SW 1271 (cell line): ENCODE measurements at places on chromosomes 6 and 20.

DNA sequence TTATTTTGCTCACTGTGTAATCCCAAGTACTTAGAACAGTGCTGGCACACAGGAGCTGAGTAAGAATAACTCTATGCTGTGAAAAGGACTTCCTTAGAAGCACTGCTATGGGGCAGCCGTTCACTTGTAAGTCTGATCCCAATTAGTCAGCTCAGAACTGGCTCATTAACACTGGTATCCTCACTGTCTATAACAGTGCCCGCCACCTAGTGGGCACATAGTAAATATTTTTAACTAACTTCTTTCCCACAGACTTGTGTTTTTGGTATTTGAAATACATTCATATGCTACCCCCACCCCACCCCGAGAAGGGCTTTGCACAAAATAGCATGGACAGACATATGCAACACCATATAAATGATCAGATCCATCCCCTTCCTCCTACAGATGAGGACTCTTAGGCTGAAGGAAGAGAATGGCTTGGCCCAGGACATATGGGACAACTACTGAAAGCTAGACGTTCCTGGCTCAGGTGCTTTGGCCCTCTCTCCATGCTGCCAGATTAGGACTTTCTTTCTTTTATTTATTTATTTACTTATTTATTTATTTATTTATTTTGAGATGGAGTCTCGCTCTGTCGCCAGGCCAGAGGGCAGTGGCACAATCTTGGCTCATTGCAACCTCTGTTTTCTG is 47.1 kb downstream of the DST start:
- DNase-seq = no peak

- no peak for DNase-seq
These were observed 4.5 kb downstream of the MRPL14 start for GRCh38 chr6:44122801-44123200.

- DNase-seq = no peak
These were observed 11.2 kb upstream of the ZNFX1 start for GRCh38 chr20:49288784-49289696.

GRCh38 chr6:85462673-85463072 is 12.8 kb downstream of the NT5E start:
- DNase-seq = no peak

DNA sequence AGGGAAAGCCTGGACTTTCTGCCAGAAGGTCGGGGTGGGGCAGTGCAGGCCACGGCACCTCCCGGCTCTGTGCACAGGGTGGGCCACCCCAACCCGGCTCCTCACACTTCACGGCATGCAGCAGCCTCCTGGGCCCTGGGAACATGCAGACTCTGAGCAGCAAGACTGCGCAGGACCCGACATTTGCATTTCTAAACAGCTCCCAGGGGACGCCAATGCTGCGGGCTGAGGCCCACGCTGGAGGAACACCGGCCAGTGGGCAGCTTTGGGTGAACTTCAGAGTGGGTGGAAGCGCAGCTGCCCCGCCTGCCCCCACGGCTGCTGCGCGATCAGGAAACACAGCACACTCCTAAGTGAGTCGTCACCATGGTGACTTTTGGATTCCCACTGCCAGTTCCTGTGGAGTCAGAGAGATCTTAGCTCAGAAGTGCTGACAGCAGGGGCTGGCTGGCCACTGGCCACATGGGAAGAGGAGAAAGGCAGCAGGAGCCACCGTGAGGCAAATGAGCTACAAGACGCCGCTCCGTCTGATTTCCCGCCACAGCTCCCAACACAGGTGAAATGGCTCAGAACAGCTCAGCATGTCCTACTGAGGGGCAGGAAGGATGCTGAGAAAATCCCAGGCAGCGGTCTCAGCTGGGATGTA is 52.1 kb downstream of the RNASET2 start:
- no peak for DNase-seq

- peak; percentile 71 for DNase-seq
These were observed 72.0 kb downstream of the BLOC1S5 start for GRCh38 chr6:7992002-7992815.

DNA sequence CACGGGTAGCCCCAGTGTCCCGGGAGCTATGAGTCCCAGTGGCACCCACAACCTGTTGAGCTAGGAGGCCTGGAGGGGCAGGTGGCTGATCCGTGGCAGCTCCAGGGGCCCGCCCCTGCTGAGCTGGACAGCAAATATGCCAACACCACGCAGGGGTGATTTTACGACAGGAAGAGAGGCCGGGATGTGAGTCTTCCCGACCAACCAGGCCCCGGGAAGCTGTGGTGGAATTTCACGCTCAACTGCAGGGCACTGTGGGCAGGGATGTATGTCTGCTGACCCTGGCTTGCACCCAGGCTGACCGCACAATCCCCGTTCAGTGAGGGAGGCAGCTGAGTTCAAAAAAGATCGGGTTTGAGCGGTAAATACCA is 183.9 kb downstream of the ERMARD start:
- no peak for DNase-seq

DNA sequence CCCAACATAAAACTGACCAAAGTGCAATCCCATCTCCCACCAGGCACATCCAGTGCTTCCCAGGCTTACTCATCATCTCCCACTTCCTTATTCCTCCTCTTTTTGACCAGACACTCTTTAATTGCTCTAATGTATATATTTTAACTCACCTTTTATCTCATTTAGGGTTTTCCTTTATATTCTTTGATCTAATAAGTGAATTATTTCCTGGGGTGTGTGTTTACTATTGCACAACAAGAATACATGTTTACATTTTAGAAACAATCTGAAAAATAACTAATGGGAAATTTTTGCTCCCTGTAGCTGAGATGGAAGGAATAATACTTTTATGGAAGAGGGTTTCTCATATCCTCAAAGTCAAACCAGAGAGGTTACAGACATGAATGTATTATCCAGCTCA is 18.4 kb downstream of the RHAG start:
- no peak for DNase-seq

DNA sequence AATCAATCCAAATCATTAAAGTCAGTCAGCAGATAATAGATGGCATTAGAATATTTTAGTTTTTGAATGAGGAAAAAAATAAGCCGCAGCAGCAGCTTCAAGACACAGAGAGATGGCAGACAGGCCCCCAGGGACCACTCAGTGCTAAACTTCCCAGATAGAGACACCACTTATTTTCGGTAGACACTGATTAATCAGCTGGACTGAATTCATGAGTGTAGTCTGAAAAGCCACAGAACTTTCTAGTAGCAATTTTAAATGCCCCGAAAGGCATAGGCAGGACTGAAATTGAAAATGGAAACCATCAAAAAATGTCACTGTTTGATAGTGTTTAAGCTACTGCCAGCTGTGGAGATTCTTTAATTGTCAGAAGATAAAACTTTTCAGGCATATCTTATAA is 3.1 kb upstream of the CLDN20 start:
- no peak for DNase-seq

DNA sequence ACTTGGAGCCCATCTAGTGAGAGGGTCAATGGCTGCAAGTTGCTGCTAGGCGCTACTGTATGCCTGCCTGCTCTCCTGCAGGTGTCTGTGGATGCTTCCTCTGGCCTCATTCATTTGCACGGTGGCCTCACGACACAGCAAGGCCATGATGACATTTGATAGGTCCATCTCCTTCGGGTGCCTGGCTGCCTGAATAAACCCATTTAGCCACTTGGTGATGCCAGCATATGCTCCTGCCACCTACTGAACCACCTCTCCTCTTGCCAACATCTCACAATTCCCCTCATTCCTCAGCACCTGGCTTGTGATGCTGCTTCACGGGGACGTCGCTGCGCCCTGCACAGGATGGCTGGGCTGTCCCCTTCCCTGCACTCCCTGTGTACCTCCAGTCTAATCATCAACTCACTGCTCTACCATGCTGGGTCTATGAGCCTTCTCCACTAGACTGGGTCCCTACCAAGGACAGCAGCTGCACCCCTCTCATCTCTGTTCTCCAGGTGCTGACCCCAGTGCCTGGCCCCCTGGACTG is 51.1 kb downstream of the AGPAT4 start:
- no peak for DNase-seq

DNA sequence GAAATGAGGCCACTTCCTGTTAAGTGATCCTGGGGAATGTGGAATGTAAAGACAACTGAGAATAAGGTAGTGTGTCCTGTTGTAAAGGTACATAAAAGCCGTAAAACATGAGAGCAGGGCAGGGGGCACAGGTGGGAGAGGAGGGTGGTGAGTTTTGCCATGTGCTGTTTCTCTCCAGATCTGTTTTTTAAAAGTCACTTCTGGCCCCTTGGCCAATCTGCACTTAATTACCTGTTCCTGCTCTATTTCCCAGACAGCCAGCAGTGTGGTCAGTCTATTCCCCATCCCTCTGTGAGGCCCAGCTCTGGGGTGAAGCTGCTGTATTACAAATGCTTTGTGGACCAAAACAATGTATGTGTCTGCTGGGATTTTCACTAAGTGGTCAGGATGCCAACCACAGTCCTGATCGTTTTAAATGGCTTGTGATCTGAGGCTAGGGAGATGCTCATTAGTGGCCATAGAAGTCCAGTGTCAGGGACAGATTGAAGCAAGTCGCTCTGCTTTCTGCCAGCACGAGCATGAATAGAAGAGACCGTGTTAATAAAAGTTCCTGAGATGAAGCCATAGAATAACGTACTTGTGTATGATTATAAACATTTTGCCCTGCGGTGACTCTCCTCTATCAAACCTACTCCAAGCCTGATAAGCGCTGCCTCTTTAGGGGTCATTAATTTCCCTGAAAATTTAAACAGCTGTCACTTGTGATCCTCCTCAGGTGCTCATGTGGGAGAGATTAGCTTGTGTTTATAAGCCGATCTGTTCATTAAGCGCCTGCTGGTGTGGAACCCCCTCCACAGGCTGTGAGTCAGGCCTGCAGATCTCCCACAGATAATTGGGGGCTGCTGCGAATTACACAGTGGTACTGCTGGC is 111.8 kb upstream of the CENPW start:
- no peak for DNase-seq

- no peak for DNase-seq
These were observed 159.1 kb upstream of the PREP start for GRCh38 chr6:105562027-105562426.

DNA sequence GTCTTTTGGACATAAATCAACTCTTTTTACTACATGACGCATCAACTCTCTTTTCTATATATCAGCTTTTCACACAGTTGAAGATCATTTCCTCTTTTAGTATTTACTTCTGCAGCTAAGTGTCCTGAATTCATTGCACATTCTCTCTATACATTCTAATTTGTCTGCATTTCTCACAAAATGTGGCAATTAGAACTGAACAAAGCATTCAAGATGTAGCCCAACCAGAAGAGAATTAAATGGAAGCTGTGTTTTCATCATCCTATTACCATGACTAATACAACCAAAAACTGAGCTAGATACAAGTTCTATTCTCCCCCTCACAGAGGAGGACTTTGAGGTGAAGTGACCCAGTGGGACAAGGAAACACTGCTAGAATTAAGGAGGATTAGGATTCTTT is 86.9 kb downstream of the PLCG1 start:
- no peak for DNase-seq

- no peak for DNase-seq
These were observed 232.3 kb upstream of the DTNBP1 start for GRCh38 chr6:15894973-15895725.

GRCh38 chr6:87070741-87071140 is 24.2 kb downstream of the CGA start:
- no peak for DNase-seq

- no peak for DNase-seq
These were observed 58.5 kb downstream of the HS3ST5 start for GRCh38 chr6:114284281-114284680.

- no peak for DNase-seq
These were observed 693.6 kb downstream of the QKI start for GRCh38 chr6:164108092-164108491.
